Stimulated activated CD4-positive, alpha-beta T cell treated with anti-CD3 and anti-CD28 coated beads, Interleukin-1b, Interleukin-23, amount 100 ng/mL, for 1 hour (primary cell): ENCODE measurements at places on chromosomes 3 and 15.

GRCh38 chr3:148657470-148657869, 40.2 kb upstream of the AGTR1 start:
- no peak for DNase-seq

DNA sequence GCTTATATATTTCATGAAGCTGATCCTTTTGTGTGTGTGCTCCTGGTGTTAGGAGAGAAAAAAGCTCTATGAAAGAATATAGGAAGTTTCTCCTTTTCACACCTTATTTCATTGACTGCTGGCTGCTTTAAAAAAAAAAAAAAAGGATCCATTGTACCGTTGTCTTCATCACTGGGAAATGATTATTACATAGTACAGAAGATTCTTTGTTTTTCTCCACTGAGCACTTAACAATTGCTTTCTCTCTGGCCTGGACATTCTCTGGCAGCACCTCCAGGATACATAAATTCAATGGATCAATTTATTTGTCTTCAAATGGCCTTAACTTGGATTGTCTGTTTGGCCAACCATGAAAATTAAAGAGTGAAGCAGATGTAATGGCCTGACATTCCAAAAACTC, 37.2 kb downstream of the DPH3 start:
- DNase-seq: no peak

GRCh38 chr3:147173257-147173656, 233.1 kb downstream of the ZIC4 start:
- no peak for DNase-seq

DNA sequence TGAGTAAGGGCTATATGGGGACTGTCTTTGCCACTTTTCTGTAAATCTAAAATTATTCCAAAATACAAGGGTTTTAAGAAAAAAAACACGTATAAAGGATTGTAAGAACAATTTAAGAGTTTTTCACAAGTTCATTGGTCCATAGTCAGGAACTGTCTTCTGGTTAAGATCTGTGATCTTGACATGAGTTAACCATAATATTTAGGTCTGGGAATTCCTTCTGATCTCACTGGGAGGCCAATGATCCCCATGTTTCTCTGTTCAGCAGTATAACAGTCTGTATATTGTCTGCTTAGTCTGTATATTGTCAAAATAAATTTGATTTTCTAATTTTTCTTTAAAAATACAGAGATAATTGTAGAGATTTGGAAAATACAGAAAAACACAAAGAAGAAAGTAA, 848 bp upstream of the RHCG start:
- DNase-seq: no peak

DNA sequence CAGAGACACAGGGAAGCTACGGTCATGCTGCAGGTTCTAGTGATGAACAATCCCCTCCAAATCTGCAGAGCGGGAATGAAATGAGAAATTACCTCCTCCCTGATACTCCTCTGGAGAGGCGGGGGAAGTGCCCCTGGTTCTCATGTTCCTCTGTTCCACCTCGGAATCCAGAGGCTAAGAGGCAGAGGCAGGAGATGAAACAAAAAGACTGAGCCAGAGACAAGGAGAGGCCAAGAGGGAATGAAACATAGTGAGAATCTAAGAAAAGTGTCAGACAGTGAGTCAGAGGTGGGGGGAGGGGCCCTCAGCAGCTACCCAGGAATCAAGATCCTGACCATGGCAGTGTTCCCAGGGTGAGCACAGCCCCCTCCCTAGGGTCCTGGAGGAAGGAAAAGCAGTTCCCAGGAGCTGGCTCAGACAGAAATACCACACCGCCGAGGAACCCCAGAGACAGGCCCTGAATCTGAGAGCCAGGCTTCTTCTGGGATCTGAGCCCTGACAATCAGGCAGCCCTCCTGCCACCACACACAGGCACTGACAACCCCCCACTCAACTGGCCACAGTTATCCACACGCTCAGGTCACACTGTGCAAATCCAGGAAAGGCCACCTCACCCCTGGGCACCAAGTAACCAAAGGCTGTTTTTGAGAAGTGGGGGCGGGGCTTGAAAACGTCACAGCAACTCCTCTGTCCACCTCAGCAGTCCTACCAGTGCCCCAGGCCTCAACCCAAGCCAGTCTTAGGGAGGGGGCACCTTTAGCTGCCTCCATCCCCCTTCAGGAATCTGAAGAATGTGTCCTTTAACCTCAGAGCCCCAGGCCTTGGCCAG, 2.4 kb downstream of the CSRNP1 start:
- DNase-seq: peak; percentile 60

- DNase-seq: no peak
These were observed 64.4 kb downstream of the RPLP1 start for GRCh38 chr15:69517052-69517451.

GRCh38 chr15:87312221-87312620, 944.3 kb downstream of the NTRK3 start:
- DNase-seq: no peak

DNA sequence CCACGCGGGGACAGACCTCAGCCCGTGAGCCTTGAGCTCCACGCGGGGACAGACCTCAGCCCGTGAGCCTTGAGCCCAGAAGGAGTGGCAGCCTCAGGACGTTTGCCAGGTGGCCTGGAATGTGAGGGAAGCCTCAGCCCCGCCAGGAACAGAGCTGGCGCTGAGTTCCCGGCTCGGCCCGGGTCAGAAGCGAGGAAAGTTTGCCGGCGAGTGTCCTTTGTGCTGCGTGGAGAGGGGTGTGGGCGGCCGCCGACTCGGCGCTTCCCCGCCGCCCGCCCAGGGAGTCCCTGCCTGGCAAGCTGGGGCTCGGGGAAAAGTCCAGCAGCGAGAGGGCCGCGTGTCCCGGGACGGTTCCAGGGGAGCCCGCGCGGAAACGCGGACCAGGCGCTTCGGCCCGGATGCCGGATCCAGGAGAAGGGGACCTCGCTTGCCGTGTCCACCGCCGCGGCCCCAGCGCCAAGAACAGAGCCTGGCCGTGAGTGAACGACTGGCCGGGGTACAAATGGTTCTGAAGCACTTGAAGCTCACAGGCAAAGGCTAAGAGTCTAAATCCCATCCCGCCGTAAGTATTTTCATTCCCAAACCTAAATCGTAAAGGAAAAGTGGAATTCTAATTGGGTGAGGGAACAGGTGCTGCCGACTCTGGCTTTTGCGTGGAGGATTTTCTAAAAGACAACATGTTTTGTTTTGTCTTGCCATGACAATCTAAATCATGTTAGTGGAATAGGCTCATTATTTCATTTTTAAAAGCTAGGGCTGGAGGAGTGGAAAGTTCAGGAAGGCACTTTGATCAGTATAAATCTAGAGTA, 1.7 kb downstream of the LRRN1 start:
- DNase-seq: no peak

DNA sequence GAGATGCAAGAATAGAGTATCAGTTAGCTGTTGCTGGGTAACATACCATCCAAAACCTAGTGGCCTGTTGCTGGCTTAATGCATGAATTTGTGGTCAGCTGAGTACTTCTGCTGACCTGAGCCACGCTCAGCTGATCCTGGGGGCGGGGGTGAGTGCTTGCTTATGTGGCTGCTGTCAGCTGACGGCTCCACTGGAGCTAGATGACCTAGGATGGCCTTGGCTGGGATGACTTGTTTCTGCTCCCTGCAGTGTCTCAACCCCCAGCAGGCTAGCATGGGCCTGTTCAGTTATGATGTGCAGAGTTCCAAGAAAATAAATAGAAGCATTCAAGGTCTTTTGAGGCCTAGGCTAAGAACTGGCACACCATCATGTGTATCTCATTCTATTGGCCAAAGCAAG, 63.9 kb downstream of the FBLN2 start:
- DNase-seq: no peak

DNA sequence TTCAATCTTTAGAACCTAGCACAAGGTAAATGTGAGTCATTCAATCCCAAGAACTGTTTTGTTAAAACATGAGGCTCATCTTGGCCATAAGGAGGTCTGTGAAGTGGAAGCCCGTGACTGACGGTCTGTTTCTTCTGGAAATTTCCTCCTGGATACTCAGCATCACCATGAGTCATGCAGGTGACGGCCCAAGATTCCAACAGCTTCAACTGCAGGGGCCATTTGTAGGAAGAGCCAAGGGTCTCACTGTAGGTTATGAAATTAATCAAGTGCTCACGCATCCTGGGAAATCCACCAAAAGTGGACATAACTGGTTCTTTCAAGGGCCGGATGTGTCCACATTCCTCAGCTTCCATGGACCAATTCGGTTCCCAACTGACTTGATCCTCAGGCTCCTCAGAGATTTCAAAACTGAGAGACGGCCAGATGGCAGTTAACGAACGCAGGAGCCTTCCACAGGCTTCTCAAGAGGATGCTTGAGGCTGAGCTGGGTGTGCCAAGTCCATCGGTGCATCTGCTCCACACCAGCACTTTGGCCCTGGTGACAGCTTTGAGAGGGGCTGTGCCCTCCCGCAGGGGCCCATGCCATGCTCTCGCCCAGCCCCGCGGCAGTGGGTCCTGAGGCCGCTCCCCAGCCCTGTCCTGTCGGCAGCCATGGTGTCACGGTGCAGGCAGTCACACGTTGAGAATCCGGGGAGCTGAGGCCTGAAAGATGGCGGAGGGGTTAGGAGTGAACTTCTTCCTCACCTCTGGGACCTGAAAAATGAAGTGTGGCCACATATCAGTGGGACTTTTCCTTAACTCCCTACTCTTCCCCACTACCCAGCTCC, 8.5 kb downstream of the MAP6D1 start:
- no peak for DNase-seq

- DNase-seq: no peak
These were observed 72.5 kb downstream of the GTPBP8 start for GRCh38 chr3:113063126-113063894.

DNA sequence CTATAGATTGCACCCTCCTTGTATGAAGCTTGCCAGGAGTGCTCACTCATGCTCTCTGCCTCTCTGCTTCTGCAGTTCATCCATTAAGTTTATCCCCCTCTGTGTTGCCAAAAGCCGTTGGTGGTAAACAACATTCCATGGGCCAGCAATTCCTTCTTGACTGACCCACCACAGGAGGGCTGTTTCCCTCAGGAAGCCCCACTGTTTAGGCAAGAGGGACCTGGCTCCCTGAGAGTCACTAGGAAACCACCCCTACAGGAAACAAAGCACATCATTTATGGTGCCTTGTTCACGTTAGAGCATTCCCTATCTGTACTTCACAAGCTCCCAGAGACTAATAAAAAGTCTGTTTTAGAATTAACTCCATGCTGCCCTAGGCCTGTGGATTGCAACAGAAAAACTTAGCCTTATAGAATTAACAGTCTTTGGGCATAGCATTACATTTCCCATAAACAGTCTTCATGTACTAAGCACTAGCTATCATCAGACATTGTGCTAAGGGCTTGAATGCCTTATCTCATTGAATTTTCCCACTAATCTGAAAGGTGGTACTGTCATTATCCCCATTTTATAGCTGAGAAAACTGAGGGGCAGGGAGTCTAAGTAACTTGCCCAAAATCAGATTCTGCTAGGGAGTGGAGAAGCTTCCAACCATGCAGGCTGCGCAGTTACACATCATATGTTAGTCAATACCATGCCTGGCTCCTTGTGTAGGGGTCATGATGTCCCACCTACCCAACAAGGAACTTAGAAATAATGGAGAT, 149.9 kb downstream of the SHQ1 start:
- no peak for DNase-seq

GRCh38 chr15:90344662-90345061, 7.4 kb upstream of the ZNF774 start:
- no peak for DNase-seq

DNA sequence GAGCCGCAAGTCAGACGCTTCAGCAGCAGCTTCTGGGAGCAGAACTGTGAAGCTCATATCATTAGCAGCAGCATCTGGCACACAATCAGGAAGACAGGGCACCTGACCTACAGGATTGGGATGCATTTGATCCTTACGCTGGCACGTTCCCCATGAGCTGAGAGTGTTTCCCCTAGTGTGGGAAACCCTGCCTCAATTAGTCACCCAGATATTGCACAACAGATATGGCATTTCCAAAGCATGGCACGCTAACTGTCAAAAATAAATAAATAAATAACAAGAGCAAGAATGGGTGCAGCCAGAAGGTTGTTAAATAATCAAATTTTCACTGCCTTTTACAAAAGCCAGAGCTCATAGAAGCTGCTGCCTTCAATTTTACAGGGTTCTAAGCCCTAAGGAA, 189.6 kb upstream of the THBS1 start:
- no peak for DNase-seq

DNA sequence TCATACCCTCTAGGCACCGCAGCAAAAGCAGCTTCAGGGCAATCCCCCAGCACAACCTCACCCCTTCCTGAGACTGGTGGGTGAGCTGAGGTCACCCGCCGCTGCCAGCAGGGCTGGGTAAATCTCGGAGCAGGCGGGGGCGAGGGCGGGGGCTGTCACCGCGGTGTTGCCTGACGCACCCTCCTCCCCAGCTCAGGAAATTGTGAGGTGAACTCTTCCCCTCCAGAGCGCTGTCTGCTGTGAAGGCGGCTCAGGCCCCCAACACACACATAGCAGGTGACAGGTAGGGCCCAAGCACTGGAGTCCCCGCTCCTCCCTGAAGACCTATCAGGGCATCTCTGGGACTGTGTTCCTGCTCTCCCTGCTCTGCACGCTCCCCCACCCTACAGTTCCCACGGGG, 30.2 kb upstream of the FURIN start:
- DNase-seq: peak; percentile 73

- no peak for DNase-seq
These were observed 70.3 kb upstream of the PRICKLE2 start for GRCh38 chr3:64295594-64295993.

DNA sequence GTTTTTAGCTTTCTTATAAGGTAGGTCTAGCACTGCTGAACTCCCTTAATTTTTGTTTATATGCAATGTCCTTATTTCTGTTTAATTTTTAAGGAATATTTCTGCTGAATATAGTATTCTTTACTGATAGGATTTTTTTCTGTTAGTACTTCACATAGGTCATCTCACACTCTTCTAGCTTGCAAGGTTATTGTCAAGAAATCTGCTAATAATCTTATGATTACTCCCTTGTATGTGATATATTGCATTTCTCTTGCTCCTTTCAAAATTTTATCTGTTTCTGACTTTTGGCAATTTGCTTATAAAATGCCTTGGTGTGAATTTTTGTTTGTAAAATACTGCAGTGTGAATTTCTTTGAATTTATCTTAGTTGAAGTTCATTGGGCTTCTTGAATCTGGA, 298.4 kb downstream of the GAP43 start:
- no peak for DNase-seq

GRCh38 chr15:27086149-27086548, 115.2 kb downstream of the GABRG3 start:
- no peak for DNase-seq

- DNase-seq: peak; percentile 70
These were observed 238.4 kb upstream of the MDFIC2 start for GRCh38 chr3:70550723-70551319.

GRCh38 chr3:65811892-65812291, 226.8 kb downstream of the MAGI1 start:
- no peak for DNase-seq

DNA sequence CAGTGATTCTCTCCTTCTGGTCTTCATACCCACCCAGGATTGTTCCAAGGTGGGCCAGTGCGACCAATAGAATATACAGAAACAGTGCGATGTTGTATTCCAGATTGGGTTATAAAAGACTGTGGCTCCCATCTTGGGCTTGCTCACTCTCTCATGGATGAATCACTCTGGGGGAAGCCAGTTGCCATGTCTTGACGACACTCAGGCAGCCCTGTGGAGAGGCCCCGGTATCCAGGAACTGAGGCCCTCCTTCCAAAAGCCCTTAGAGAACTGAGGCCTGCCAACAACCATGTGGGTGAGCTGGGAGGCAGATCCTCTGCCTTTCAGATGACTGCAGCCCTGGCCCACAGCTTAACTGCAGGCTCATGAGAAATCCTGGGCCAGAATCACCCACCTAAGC, 57.2 kb downstream of the SH3GL3 start:
- no peak for DNase-seq

GRCh38 chr3:13335059-13335458, 85.1 kb downstream of the NUP210 start:
- DNase-seq: no peak
